ENCODE measurements at places on chromosomes 4 and X.

DNA sequence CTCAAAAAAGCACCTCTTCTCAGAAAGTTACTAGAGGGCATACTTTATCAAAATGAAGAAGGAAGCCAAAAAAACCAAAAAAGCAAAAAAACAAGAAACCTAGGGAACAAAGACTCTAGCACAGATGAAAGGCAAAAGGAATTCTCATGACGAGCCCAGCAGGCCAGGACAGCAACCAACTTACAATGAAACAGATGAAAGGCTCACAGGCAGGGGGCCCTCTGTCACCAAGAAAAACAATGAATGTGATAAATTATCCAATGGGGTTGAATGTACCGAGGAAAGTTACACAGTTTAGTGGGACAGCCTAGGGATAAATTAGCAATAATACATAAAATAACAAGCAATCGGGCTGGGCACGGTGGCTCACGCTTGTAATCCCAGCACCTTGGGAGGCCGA lies 79.0 kb downstream of the GPR82 start:
- no peak for DNase-seq

GRCh38 chrX:136780763-136781162 lies at the start of gene ARHGEF6:
ARHGEF6 (minus strand) TSS chrX:136780932; CDS start chrX:136780882, 50 bp downstream.
- peak; percentile 50 for DNase-seq

DNA sequence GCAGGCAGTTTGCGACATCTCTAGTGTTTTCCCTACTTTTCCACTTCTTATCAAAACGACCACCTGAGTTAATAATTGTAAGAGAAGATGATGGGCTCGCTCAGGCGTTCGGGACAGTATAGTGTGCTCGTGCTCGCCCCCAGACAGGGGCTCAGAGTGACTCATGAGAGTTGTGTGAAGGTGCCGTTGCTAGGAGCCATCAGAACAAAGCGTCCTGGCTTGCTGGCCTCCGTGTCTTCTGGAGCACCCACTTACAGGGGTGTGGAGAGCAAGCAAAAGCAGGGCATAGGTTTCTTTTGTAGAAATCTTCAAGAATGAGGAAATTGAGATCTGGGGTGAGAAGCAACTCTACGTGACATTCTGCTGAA lies 73.0 kb upstream of the ADGRG2 start:
- DNase-seq: no peak

DNA sequence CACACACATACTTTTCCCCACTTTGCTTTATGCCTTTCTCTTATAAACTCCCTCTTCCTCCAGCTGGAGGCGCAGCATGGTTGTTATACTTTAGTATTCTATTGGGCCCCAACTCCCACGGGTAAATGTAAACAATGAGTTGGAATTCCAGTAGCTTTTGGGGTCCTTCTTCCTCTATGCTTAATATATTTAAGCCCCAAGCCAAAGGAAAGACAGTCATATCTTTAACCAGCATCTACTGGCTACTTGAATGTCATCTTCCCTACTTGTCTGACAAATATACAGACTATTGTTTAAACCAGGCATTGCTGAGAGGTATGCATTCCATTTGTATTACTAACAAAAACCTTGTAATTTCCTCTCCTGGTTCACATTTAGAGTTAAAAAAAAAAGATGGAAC lies 72.9 kb downstream of the WDR19 start:
- DNase-seq: no peak

GRCh38 chr4:107956011-107956410 lies 24.7 kb downstream of the CYP2U1 start:
- no peak for DNase-seq

DNA sequence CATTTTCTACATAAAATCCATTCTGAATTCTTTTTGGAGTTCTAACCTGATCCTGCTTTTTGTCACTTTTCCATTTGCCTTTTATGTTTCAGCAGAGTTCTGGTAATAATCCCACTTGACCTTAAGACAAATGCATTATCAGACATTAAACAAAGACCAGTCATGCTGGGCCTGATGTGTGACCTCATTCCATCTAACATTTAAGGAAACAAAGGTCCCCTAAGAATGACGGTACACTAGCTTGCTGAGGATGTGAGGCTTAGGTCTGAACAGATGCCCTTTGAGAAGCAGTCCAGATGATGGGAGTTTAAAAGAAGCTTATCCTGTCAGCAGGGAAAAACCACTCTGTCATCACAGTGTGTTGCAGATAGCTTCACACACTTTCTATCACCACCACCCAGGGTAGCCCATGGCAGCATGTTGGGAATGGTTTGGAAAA lies 38.1 kb upstream of the PDE5A start:
- DNase-seq: no peak

DNA sequence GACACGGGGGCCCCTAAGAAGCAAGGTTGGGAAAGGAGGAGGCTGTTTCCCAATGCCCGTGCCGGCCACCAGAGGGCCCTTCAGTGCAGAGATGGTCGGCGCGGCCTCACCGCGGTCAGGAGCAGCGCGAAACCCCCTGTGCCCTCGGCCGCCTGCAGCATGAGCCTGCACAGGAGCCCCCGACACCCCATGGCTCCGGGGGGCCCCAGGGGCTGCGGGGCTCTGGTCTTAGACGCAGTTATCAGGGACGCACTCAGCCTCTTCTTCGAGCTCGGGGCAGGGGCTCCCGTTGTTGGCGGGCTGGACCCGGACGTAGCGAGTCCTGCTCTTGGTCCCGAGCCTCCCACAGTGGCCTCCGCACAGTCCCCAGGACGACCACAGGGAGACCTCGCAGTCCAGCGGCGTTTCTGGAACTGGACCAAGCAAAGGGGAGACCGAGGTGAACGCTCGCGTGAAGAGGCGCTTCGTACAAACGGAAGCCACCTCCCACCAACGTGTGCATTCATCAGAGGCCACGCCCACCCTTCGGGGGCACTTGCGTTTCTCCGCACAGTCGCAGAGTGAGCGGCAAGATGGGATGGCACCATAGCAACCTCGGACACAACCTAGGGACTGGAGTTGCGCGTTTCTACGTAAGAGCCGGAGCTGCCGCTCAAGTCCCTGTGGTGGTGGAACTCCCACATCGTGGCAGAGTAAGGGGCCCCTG lies 5.0 kb downstream of the SPON2 start:
- DNase-seq: peak; percentile 88

- no peak for DNase-seq
Observed at GRCh38 chr4:152327606-152328453, 208.1 kb downstream of the FBXW7 start.

- DNase-seq: no peak
Observed at GRCh38 chrX:9647431-9647830, 118.2 kb downstream of the GPR143 start.

DNA sequence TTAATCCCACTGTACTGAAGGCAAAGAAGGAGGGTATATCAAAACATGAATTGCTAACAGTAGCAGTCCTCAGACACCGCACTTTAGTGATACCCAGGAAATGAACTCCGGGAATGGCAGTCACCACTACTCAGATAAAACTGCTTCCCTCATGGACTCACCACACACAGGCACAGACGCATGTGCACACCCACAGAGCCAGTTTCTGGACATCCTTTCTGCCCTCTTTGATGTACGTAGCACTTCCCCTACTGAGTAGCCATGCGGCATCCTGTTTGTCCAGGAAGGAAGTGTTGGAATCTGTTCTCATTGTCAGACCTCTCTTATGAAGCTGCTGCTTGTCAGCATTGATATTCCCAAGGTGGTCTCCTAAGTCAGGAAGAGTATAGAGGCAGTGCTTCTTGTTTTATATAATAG lies 95.7 kb downstream of the DCLK2 start:
- DNase-seq: peak; percentile 50

Measured in suppressor macrophage (primary cell).